ENCODE measurements at places on chromosomes 13 and 19.

- DNase-seq: no peak
Observed at GRCh38 chr19:15453091-15453578, 3.4 kb upstream of the WIZ start.

DNA sequence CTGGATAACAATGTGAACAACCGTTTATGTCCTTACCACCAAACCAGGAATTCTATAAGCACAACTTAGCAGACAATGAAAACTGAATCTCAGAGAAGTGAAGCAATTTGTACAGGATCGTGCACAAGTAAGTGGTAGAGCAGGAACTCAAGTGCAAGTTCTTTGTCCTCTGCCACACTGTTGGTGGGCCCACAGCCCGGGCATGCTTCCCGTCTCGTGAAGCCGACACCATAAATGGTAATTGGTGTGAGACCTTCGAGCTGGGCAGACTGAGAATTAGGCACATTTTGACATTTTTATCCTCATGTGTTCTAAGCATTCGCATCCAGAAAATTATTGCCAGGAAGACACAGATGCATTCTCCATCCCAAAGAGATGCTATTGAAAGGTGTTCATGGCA, 27.9 kb upstream of the FLT1 start:
- no peak for DNase-seq

DNA sequence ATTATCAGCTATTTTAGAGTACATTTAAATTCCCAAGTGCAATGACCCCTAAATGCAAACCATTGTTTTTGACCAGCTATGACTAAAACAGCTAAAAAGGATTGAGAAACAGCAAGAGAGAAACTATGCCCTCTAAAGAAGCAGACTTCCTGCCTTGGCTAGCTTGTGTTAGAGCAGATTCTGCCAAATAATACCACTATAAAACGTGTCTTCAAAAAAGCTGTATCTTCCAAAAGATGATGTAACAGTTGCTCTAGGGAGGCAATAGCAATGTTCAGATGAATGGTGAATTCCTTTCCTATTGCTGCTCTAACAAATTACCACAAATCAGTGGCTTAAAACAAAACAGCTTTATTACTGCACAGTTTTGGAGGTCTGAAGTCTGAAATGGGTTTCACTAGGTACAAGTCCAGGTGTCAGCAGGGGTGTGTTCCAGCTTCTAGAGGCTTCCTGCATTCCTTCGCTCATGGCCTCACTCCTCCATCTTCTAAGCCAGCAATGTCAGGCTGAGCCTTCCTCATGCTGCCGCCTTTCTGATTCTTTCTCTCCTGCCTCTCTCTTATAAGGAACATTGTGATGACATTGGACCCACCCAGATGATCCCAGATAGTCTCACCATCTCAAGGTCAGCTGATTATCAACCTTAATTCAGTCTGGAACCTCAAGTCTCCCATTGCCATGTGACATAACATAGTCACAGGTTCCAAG, 84.5 kb downstream of the LRRC63 start:
- DNase-seq: peak; percentile 99

DNA sequence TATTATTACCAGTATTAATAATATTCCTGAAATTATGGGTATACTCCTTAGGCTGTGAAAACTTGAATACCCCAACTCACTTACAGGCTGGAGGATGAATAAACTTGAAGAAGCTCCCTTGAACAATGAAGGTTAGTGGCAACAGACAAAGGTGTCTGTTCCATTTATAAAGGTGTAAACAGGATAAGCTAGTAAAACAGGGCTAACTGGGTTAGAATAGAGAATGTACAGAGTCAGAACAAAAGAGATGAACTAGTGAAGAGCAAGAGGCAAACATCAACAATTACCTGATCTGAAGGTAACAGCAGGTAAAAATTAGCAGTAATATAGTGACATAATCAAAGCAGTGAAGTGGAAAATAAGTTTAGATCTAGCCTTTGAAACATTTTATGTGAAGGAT, 23.2 kb downstream of the MICU2 start:
- no peak for DNase-seq

DNA sequence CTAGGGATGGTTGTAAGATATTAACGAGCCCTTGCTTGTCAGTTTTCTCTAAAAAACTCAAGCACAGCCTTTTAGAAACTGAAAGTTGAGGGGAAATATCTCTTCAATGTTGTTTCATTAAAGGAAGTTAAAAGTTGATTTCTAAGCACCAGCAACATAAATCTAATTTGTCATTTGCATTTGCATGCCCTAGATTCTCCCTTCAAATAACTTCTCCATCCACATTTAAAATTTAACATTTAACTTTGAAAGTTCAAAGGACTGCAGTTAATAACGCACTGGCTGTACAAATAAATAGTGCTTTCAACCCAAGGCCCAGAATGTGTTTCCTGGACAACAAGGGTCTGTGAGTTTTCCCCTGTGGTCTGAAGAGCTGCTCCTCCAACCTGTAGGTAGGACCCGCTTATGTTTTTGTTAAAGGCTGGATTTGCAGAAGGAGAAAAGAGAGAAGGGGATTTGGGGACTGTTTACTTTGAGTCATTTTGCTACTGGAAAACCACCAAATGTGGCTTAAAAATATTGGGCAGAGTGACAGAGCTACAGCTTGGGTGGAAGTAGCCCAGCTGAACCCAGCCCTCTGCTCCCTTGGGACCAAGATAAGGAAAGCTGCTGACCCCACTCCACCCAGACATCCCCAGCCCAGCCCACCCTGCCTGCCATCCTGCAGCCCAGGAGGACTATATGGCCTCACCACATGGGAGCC, 39.8 kb downstream of the TNFRSF19 start:
- DNase-seq: no peak

DNA sequence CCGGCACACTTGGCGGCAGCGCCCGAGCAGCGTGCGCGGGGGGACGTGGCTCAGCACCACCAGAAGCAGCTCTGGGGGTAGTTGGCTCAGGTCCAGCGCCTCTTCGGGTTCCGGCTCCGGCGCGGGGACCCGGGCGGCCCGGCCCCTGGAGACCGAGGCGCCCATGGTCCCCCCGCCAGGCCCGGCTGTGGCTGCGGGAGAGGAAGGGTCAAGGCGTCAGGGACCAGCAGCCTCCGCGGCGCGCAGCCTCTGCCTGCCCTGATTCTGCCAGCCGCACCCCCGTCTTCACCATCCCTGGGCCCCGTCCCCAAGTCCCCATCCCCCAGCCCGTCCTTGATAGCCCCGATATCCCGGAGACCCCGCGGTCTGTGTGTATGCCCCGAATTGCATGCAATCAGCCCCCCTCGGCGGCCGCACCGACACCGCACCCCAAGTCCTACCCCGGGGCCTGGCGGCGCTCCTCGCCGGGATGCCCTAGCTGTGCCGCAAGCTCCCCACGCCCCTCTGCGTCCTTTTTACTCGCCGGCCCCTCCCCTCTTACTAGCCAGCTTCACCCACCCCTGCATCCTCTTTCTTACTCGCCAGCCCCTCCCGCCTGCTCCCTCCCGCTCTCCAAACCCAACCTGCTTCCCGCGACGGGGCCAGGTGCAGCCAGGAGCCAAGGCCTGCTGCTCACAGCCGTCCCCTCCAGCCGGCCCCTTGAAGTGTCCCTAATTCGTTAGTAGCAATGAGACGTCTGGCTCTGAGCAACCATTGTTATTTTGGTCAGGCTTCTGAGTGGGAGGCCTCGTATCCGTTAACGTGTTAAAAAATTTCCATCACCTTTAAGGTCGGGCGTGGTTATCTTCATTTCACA, at the start of gene FBXO27:
Gene FBXO27 (minus strand): TSS at position 487 of the 856 bp plus-strand sequence. CDS start 322 bp downstream, at position 165.
- no peak for DNase-seq

Measured in BJ (cell line).